ENCODE measurements at places on chromosomes 4 and X. TPM values are rescaled to one million over a fixed set of nuclear protein-coding genes. Genes with fewer than 3 reads are reported as not detected.

GRCh38 chr4:13567125-13567524 lies 22.8 kb upstream of the NKX3-2 start:
- no peak for DNase-seq

GRCh38 chrX:148316446-148316845 lies 184.0 kb upstream of the AFF2 start:
- DNase-seq, result no peak

DNA sequence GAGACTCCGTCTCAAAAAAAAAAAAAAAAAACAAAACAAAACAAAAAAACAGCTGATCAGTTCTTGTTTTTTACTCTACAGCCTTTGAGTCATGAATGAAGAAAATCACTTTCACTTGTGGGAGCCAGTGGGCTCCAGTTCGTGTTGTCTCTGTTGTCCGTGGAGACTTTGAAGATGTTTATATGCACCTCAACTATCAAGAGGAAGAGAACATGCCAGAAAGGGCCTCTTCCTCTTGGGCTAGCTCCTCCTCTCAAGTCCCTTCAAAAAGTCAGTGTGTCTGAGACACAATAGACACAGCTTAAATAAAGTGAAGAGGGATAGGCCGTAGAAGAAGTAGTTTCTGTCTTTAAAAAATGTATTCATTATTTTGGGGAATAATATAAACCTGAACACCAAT lies 182.7 kb downstream of the KDR start:
- no peak for DNase-seq

DNA sequence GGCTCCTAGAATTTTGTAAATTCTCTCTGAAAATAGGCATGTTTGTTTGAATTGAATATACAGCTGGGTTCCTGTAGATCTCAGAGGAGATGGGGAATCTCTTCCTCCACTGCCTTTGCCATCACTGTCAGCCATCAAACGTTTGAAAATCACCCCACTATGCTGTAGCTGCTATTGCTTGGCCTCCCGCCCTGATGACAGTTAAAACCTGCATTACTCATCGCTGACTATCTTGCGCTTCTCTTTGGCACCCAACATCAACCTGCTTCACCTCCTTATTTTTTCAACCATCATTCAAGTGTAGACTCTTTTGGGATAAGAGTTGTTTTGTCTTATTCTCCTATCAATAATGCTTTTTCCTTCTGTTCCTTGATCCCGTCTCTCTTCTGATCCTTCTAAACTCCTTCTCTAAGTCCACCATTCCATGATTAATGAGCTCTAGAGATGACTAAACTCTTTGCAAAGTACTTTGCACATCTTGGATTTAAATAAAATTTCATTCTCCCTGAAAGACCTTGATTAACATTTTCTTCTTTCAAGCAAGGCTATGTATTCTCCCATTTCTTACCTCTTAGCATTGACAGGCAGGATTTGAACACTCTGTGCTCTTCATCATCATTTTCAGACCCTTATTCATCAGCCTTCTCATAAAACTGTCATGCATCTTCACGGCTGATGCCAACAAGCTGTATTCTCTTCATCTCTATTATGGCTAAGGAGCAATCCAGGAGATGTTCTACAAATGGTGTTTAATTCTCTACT lies 133.0 kb downstream of the SNCA start:
- no peak for DNase-seq

- DNase-seq, result no peak
These were observed 23.8 kb downstream of the BMX start for GRCh38 chrX:15524417-15524816.

- DNase-seq, result no peak
These were observed 68.5 kb upstream of the HMX1 start for GRCh38 chr4:8939840-8940742.

DNA sequence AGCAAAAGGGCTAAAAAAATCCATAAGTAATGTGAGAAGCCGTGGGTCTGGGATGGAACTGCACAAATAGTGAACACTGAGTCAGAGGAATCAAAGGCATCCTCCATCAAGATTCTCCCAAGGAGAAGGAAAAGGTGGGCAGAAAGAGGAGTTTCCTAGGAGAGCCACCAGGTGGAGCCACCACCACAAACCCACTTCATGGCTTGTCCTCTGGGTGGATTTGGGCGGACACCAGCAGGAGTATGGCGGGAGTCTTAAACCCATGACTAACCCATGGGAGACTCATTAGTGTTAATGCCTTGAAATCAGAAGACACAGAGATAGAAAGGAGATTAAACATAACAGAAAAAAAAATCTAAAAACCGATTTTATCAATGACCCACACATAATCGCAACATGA lies 147.7 kb downstream of the SH3KBP1 start:
- no peak for DNase-seq

- DNase-seq, result no peak
These were observed 180.7 kb upstream of the SFRP2 start for GRCh38 chr4:153969542-153969941.

- DNase-seq, result no peak
These were observed 12.2 kb downstream of the OSTC start for GRCh38 chr4:108662629-108663028.

DNA sequence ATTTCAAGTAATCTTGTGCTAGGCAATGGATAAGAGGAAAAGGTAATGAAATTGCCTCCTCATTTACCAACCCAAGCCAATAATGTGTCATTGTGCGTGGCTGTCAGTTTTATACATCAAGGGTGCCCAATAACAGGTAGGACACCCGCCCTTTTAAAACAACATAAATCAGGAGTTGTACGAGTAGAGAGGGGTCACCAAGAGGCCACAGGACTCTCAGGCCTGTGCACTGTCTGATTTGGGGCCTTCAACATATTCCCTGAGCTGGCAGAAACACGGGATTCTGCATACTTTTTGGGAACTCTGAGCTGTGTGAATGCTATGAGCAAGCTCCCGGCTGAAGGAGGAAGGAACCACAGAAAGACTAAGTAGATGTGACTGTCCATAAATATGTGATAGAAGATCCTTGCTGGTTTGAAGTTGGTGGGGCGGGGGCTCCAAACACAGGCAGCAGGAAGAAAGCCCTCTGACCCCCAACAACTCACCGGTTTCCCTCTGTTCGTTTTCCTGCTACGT lies 82.7 kb upstream of the MAML3 start:
- no peak for DNase-seq

The AFP gene
- total RNA-seq, result 0.78 TPM

The TRAM1L1 gene
- total RNA-seq, result not detected

The RAB9B gene
- total RNA-seq, result 0.12 TPM

All from right lobe of liver (tissue), 6 donors.